ENCODE measurements at places on chromosomes 1 and 21.
A peak's percentile ranks its signal among the peaks of the same experiment; 100 is the strongest.

GRCh38 chr21:38985568-38986378 is 180.0 kb downstream of the ETS2 start:
- peak; percentile 75 for DNase-seq

GRCh38 chr21:30408782-30409494 is 13.1 kb downstream of the KRTAP13-1 start:
- no peak for DNase-seq

- DNase-seq, result no peak
These were observed 1.1 kb upstream of the GNG12 start for GRCh38 chr1:67834246-67834877.

- no peak for DNase-seq
These were observed 16.2 kb downstream of the TTC39A start for GRCh38 chr1:51313961-51314777.

DNA sequence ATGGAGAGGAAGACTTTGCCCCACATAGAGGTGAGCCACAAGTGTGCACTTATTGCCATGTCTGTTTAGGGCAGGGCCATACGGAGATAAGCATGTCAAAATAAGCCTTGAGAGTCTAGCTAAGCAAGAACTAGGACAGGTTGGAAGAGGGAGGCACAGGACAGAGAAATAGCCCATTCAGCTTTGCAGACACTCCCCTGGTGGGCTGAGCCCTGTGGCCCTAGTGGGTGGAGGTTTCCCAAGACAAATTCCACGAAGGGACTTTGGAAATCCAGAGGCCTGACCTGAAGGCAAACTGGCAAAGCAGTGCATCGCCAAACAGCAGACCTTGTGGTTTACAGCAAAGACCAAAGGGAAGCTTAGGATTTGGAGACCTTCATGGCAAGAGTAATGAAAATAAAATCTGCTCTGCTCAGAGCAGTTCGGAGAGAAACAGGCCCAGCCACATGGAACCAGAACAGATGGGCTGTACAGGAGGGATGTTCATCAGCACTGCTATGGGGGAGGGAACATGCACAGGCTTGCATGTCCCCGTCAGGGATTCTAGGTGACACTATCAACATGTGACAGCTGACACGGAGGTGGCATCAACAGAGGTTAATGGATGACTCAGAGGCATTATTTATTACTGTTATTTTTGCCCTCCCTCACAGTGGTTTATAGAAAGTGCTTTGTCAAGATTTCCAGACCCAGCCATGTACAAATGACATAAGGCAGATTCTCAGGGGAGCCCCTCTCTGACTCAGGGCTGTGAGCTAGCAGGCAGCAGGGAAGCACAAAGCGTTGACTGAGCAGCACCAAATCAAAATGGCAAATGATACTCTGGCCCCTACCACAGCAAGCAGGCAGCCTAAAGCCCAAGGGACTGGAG is 90.1 kb upstream of the IRF2BP2 start:
- peak; percentile 15 for DNase-seq

GRCh38 chr1:94463056-94463764 is 45.0 kb downstream of the ABCD3 start:
- DNase-seq, result no peak

- no peak for DNase-seq
These were observed 19.7 kb upstream of the S1PR1 start for GRCh38 chr1:101217148-101217547.

- peak; percentile 39 for DNase-seq
These were observed 7.0 kb upstream of the IGSF21 start for GRCh38 chr1:18100491-18101063.

DNA sequence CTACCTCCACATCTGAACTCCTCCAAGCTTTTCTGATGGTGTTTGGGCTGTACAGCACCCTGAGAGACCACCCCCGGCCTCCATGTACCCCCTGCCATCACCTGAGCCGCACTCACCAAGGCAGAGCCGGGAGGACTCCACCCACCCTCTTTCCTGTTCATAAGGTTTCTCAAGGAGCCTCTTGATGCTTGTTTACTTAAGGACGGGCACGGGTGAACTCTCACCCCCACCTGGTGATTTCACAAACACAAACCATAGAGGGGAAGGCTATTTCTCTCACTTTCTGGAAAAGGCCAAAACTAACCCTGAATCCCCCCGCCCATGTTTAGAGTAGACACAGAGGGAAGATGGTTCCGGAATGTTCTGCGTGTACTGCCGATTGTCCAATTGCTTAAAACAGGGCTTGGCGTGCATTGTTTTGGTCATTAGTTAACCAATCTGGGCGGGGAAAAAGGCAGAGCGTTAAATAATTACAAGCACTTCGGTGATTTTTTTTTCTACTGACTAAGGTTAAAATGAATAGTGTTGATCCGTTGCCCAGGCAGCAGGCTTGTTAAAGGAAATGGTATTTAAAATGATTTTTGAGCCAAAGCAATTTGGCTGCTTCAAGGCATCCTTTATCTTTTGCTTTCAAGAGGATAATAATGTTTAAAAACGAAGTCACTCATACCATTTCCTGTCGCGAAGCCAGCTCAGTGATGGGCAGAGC is 279.8 kb upstream of the VAMP3 start:
- no peak for DNase-seq

- no peak for DNase-seq
These were observed 56.0 kb downstream of the TBCE start for GRCh38 chr1:235423214-235423652.

DNA sequence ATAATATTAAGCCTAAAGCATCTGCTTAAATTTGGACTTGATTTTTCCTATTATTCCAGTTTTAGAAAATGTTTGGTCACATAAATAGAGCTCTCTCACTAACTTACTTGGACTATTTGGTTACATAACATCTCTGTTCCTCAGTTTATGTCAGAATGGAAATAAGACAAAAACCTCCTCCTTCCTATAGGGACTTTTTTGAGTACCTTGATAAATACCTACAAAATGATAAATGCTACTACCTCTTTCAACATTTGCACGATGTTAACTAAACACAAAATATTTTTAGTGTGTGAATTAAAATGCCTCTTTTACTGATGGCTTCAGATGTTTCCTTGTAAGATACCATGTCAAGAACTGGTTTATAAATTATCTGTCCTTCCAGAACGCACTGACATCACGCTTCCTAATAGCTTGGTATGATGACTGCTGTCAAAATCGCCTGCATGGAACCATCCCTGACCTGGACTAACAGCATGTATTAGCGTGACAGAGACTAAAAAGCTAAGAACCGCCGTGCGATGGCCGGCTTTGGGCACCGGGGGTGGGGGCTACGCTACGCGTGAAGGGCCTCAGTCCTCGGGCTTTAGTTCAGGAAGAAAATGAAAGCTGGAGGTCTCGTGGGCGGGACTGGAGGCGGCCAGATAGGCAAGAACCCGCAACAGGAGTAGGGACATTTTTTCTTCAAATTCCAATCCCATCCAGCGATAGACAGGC is 133.2 kb upstream of the BARHL2 start:
- DNase-seq, result no peak

GRCh38 chr1:246629030-246629429 is 62.8 kb downstream of the CNST start:
- DNase-seq, result no peak

DNA sequence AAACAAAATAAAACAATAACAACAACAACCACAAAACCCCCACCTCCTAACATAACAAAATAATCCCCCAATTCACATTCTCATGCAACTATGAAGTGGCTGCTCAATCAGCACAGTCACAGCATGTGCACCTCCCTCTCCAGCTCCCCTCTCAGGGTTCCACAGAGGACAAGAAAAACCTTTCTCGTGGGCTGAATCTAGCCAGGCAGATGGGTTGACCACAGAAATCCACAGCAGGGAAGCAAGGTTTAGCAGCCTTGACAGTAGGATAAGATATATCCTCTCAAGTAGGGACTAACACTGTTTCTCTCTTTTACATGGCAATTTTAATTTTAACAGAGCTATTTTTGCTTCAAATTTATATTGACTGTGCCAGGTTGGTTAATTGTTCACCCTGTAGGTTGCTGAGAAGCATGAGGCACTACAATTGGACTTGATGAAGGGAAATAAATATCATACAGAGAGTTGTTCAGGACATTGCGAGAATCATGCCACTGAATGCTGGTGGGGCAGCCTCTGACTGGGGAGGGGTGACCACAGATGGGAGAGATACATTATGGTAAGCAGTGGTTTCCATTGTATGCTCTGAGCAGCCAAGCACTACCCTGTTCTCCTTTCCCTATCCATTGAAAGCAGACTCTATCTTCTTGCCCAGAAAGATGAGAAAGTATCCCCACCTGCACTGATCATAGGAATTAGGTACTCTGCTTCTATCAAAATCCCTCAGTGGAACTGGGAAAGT is 535.1 kb downstream of the DPYD start:
- DNase-seq, result no peak

DNA sequence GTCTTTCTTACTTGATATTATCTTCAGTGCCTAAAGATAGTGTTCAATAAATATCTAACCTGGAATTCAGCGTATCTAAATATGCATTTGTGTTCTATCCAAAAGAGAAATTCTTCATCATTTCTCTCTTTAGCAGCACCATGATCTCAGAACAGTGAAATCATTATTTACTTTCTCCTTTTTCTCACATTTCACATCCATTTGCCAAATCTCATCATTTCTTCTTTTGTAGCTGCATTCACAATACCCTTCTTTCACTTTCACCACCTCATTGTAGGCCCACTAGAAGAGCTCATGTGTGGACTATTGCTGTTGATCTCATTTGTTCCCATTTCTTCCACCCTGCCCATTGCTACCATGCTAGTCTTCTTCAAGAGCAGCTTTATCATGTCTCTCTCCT is 178.0 kb downstream of the PHTF1 start:
- no peak for DNase-seq

DNA sequence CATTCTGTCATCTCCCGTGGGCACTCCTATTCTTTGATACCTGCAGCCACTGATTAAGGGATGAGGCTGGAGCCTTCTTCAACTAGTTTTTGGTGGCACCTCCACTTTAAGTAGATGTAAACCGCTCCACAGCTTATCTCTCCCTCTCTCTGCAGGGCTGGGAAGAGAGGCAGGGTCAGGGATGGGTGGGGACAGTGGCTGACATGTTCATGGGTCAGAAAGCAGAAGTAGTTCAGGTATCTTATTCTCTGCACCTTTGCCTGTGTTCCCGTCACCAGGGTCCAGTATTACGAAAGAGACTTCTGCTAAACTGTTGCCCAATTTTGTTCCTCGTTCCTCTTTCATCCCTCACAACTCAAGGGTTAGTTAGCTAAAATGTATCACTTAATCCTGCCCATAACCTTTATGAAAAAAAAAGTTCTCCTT is 51.7 kb upstream of the EDEM3 start:
- no peak for DNase-seq

DNA sequence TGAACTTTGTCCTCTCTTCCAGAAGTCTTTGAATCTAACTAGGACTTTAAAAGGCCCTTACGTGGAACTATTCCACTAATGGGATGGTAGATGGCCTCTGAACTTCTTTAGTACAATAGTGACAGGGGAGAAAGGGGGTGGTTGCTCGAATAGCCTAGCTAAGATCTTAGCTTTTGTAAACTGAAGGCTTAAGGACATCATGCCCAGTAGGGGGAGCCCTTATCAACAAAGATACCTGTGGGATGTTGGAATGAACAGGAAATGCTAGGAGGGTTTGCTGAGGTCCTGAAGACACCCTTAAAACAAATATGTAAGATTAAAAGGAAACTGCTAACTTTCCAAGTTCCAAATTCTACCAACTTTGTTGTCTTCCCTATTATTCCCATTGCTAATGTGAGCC is 33.2 kb downstream of the NHLH2 start:
- no peak for DNase-seq

DNA sequence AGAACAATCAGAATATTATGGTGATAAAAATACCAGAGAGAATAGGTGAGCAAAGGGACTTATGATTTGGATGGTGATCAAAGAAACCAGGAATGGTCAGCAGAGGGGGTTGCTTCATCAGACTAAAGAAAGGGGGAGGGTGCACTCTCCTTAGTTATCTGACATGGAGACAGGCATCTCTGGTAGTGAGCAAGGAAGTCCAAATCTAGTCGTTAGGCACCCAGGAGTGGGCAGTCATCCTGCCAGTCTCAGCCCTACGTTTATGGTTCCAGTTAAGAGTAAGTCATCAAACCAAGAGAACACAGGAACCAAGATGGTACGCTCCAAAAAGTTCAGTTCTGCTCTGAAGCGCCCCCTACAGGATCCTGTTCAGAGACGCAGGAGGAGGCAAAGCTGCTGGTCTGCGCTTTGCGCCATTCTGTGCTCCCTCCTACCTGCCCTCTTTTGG is 28.6 kb downstream of the EBNA1BP2 start:
- no peak for DNase-seq

GRCh38 chr1:230392536-230392909 is 33.6 kb downstream of the PGBD5 start:
- no peak for DNase-seq

DNA sequence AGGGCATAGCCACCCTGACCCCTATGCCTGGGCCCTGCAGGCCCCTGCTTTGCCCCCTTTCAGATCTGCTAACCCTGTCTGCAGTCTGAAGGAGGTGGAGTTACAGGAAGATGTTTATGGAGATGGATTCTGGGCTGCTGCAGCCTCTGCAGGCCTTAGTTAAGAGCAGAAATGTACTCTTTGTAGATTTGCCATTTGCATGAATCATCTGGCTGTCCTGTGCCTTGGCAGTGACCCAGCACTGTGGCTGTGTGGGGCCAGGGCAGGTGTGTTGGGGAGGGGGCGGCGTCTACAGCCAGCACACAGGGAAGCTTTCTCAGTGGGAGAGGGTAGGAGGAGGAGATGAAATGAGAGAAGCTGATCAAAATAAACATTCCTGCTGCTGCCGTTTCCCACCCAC is 867.3 kb downstream of the PLA2G4A start:
- no peak for DNase-seq

DNA sequence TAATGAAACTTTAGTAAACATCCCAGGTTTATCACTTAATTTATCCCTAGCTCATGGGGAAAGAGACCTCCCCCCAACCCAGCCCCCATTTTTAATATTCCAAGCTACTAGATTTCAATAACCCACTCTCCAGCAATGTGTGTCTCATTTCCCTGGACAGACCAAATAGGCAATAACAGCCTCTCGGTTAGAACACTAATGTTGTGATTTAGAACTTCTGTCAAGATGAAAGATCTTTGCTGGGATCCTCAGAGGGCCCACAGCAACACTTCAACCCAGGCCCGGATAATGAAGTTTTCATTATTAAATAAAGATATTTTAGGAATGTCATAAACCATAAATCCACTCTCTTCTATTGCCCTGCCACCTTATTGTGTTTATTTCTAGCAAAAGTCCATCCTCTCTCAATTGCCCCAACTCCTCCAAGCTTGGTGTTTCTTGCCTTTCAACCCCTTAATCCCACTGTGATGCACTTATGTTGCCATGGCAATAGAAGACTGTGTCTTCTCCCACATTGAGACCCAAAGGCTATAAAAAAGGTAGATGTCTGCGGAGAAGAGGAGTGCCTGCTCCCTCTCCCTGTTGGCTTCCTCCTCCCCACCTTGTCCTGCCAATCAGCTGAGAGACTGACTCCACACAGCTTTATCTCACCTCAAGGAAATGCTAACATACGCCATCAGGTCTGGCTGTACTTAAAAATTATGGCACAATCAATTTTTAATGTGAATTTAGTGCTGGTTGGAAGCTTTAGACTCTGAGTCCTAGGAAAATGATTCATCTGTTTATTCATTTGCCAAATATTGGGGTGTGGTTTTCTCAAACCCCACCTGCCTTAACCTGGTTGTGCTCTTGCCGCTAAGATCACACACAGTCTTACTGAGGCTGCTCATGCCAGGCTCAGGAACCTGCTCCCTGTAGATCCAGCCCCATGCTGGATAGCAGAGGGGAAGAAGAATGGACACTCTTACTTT is 258.3 kb upstream of the CAMK1G start:
- no peak for DNase-seq

GRCh38 chr1:53134961-53135734 is 7.3 kb downstream of the SLC1A7 start:
- DNase-seq, result no peak

GRCh38 chr1:8427493-8427892 is 109.6 kb downstream of the SLC45A1 start:
- peak; percentile 66 for DNase-seq
